ENCODE measurements at places on chromosomes 11 and 22. TPM values are rescaled to one million over a fixed set of nuclear protein-coding genes. Genes with fewer than 3 reads are reported as not detected.

Gene SCGB1C1
- not detected for total RNA-seq

GRCh38 chr11:117649296-117650055, 147.5 kb downstream of the DSCAML1 start:
- H3K4me1 ChIP-seq: peaks cover 6% of the 10 kb centered on the region
- no peak overlapping the region for H3K27ac ChIP-seq

Gene KDELR3
- total RNA-seq: not detected

DNA sequence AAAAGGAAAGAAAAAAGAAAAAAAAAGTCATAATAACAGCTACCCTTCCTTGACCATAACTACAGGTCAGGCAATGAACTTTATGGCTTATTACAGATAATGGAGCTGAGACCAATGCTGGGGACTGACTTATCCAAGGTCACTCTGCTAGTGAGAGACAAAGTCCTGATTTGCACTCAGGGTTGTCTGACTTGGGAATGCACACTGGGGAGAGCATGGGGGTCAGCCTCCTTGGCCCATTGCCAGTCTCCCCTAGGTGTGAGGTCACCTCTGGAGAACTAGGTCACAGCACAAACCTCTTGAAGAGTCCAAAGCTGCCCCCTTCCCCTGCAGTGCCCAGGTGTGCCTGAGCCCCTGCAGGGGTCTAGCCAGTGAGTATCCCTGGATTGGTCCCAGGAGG, 5.3 kb upstream of the CDC42EP1 start:
- peaks cover 12% of the 10 kb centered on the region for H3K4me1 ChIP-seq
- H3K4me3 ChIP-seq: no peak overlapping the region
- H3K27me3 ChIP-seq: peaks cover 38% of the 10 kb centered on the region

Gene TMEM191B
- 4.8 TPM for total RNA-seq

Gene ANO9
- total RNA-seq: 131 TPM

Gene NELL1
- not detected for total RNA-seq

Gene RAB3IL1
- total RNA-seq: not detected

- H3K4me1 ChIP-seq: peaks cover 2% of the 10 kb centered on the region
- no peak overlapping the region for H3K4me3 ChIP-seq
- no peak for DNase-seq
- peaks cover 4% of the 10 kb centered on the region for H3K27me3 ChIP-seq
Observed at GRCh38 chr22:44616882-44617655, 84.9 kb upstream of the PRR5 start.

DNA sequence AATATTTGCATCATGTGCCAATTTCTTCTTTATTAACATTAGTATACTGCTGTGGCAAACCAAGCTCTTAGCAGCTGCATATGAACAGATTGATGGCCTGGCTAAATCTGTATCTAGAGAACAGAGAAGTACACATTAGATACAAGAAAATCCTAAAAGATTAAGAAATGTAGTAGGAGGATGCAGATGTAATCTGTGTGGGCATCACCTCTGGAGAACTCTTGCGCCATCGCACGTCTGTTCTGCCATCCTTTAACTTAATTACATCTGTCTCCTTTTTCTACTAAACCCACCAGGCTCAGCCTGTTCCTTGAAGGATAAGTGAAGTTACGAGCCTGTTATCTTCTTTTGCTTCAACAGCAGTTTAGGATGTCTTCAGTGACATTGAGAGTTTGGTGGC, 196.4 kb upstream of the PITPNB start:
- H3K4me1 ChIP-seq: no peaks in the 10 kb centered on the region
- DNase-seq: no peak
- peaks cover 45% of the 10 kb centered on the region for H3K27me3 ChIP-seq

DNA sequence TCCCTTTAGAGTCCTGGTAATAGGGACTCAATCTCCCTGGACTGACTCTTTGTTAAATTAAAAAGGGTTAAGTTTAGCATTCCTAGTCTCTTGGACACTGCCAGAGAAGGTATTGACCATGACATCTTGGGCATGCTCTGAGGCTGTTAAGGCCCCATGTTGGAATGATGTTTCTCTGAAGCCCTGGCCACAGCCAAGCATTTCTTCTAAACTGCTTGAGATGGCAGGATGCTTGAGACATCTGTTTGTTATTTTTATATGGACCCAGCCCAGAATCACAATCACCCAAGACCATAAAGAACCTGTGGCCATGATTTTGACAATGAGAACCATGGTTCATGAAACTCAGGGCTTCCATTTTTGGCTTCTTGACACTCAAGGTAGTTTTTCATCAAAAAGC, 5.5 kb upstream of the ANKK1 start:
- peaks cover 4% of the 10 kb centered on the region for H3K27me3 ChIP-seq
- no peak overlapping the region for H3K27ac ChIP-seq
- peaks cover 3% of the 10 kb centered on the region for H3K4me1 ChIP-seq

DNA sequence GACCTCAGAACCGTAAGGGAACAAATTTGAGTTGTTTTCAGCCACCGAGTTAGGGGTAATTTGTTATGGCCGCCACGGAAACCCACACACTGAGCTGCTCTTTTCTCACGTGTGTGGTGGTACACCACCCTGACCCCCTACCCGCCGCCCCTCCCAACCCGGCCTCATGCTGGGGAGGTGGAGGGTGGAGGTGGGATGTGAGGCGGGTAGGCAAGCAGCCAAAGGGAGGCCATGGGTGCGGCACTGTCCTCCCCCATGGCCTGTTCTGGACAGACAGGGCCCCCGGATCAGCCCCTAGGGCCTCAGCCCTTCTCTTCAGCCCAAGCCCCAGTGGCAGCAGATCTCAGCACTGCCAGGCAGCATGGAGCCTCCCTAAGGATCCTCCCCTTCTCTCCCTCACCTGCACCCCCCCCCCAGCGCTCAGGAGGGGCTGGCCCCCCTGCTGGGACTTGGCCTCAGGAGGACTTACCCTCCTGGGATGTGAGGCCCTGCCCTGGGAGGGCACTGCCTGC, 7.9 kb downstream of the PRR5 start:
- no peaks in the 10 kb centered on the region for H3K36me3 ChIP-seq
- peak overlapping the region; percentile 81 for H3K4me3 ChIP-seq
- peak overlapping the region; percentile 88 for H3K27ac ChIP-seq
- no peaks in the 10 kb centered on the region for H3K27me3 ChIP-seq
- DNase-seq: no peak

Gene TH
- total RNA-seq: not detected

DNA sequence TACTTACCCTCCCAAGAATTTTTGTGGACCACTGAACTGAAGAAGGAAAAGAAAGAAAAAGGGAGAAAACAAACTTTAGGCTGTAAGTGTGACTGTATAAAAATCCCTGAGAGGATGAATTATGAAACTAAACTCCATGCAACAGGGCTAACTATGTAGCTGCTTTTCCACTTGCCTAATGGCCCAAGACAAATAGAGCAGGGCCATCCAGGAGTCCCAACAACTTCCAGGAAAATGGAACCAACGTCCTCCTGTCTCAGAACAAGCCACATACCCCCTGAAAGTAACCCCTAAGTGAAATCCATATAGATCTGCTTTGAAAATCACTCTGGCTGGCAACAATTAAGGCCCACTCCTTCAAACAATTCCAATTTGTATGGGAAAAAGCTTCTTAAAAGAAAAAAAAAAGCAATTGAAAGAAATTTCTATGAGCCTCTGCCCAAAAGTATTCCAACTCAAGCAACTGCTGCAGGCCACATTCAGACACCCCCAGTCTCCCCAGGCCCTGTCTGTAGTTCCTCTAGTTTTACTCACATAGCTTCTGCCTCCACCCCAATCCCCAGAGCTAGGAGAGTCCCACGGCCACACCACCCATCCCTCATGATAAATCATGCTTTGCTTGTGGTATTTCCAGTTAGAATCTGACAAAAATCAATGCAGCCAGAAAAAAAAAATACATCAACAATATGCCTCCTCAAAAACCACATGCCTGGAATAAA, 12.7 kb downstream of the RBFOX2 start:
- H3K27me3 ChIP-seq: peaks cover 36% of the 10 kb centered on the region
- no peak for DNase-seq
- peaks cover 8% of the 10 kb centered on the region for H3K4me1 ChIP-seq
- no peak overlapping the region for H3K27ac ChIP-seq
- peaks cover 3% of the 10 kb centered on the region for H3K36me3 ChIP-seq

Gene GLYATL2
- not detected for total RNA-seq

Gene A4GALT
- not detected for total RNA-seq

Gene GRM5
- total RNA-seq: not detected

Gene SCT
- total RNA-seq: not detected

Gene MS4A15
- not detected for total RNA-seq

DNA sequence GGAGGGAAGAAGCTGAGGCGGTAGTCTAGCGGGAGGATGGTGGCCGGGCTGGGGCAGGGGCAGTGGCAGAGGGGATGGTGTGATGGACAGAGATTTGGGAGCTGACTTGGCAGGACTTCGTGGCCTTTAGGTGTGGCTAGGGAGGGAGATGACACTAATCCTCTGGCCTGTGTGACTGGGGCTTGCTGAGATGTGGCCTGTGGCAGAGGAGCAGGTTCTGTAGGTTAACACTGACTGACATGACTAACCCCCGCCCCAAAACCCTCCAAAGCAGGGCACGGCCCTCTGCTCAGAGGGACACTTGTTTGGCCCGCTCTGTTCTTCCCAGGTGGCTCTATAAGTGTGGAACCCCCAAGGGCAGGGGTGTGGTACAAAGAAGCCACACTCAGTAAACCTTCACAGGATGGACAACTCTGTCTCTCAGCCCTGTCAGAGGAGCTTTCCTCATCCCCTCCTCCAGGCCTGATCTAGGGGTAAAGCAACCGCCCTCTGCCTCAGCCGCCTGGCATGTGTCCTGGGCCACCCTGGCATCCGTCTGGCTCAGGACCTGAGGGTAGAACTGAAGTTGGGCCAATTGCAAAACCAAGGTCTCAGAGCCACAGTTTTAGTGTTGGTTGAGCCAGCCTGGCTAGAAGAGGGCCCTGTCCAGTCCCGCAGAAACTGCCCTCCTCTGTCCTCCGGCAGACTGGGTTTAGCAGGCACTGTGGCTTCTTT, 15.6 kb downstream of the TOM1 start:
- peaks cover 2% of the 10 kb centered on the region for H3K36me3 ChIP-seq
- H3K4me3 ChIP-seq: no peak overlapping the region
- peak overlapping the region; percentile 80 for H3K27ac ChIP-seq
- H3K4me1 ChIP-seq: peaks cover 41% of the 10 kb centered on the region
- DNase-seq: no peak
- H3K27me3 ChIP-seq: no peaks in the 10 kb centered on the region

DNA sequence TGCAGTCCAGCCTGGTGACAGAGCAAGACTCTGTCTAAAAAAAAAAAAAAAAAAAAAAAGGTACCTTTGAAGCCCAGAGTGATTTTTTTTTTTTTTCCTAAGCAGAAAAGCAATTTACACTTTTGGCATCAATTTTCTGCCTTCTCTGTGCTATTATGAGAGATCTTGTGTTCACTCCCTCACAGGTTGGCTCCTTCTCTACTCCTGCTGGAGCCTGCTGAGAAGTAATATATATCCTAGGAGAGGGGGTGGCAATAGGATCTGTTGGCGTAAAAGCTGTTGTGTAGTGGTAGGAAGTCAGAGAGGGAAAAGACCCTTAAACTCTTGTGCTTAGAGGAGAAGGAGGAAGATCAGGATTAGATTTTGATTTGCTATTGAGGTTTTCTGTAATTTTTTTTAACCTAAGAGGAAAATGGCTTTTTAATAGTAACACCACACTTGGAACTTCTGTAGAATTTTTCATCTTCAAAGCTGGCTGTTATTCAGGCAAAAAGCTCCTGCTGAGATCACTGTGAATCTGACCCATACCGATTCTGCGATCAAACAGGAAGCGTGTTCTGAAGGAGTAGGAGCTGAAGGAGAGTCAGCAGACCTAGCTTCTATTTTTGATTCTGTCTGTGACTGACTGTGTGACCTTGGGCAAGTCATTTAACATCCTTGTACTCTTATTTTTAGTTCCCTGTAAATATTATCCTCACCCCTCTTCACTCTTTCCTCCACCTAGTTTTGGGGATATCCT, 77.7 kb downstream of the TRIM44 start:
- H3K27me3 ChIP-seq: no peaks in the 10 kb centered on the region
- peaks cover 22% of the 10 kb centered on the region for H3K4me1 ChIP-seq
- H3K36me3 ChIP-seq: peaks cover 17% of the 10 kb centered on the region
- H3K27ac ChIP-seq: no peak overlapping the region

DNA sequence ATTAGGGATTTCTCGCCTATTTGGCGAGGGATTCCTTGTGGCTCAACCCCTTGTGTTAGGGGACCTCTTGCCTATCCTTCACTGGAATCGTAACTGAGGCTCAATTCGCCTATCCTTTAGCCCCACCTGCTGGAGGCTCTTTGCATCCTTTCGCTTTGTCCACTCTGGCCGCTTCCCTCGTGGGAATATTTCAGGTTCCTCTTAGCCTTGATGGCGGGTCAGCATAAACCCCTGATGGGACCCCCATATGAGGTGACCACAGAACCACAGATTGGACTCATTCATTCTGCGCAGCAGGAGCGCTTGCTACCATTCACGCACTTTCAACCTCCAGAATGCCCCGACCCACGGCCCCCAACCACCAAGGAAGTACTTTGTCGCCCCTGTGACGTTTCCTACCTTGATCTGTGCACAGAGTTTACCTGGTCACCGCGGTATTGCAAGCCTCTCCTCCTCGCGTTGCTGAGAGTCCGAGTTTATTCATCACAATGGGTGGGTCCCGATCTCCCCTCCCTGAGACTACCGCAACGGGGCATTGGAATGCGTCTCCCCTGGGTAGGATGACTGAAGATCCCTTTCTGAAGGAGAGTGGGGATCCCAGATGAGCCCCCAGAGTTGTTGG, at the start of gene OR52N2:
OR52N2 (plus strand) TSS at position 425 of the 622 bp plus-strand sequence. CDS start 11,412 bp downstream, outside the sequence.
- H3K4me3 ChIP-seq: peak within 1 kb of the TSS; percentile 95
- peaks cover 4% of the 10 kb centered on the region for H3K36me3 ChIP-seq
- H3K27ac ChIP-seq: peak within 1 kb of the TSS; percentile 75
- H3K4me1 ChIP-seq: peaks cover 12% of the 10 kb centered on the region
- H3K27me3 ChIP-seq: peaks cover 41% of the 10 kb centered on the region

Gene THOC5
- 46.2 TPM for total RNA-seq

- no peaks in the 10 kb centered on the region for H3K4me1 ChIP-seq
- H3K36me3 ChIP-seq: no peaks in the 10 kb centered on the region
- no peak overlapping the region for H3K4me3 ChIP-seq
- no peak overlapping the region for H3K27ac ChIP-seq
Observed at GRCh38 chr11:24406389-24406788, 90.5 kb upstream of the LUZP2 start.

Data from T-helper 17 cell (primary cell).